ENCODE measurements at places on chromosomes 2 and 18.

DNA sequence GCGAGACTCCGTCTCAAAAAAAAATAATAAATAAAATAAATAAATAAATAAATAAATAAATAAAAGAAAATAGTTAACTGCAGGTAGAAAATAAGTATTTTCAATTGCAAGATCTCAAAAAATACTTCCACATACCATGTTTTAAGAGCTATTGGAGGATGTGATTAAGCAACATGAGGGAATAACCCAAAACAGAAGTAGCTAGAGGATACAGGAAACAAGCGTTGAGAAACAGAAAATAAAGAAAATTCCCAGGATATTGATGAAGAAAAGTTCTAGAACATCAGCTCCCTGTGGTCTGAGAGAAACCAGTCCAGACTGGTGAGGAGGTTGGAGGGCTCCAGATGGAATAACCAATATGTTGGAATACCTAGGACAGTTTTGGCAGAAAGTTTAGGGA lies 57.3 kb upstream of the RND3 start:
- H3K36me3 ChIP-seq: no peaks in the 10 kb centered on the region
- no peaks in the 10 kb centered on the region for H3K27me3 ChIP-seq
- DNase-seq: no peak
- H3K4me3 ChIP-seq: no peak overlapping the region

DNA sequence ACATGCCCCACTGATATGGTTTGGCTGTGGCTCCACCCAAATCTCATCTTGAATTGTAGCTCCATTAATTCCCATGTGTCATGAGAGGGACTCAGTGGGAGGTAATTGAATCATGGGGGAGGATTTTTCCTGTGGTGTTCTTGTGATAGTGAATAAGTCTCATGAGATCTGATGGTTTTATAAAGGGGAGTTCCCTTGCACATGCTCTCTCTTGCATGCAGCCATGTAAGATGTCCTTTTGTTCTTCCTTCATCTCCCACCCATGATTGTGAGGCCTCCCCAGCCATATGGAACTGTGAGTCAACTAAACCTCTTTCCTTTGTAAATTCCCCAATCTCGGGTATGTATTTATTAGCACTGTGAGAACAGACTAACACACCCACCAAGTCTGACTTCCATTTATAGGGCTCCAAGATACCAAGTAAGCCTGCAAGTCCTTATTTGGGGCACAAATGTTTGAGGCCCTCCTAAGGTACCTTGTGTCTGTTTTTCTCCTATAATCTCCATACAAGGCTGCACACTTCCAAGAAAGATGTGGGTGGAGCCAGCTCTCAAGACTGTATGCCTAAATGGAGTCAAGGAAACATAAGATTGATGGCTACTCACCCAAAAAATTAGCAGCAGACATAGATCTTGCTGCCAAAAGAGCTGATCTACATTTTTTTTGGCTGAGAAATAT lies 364.7 kb downstream of the TXNL1 start:
- DNase-seq: no peak
- no peak overlapping the region for H3K4me3 ChIP-seq
- no peaks in the 10 kb centered on the region for H3K36me3 ChIP-seq
- H3K27ac ChIP-seq: no peak overlapping the region
- H3K27me3 ChIP-seq: no peaks in the 10 kb centered on the region

DNA sequence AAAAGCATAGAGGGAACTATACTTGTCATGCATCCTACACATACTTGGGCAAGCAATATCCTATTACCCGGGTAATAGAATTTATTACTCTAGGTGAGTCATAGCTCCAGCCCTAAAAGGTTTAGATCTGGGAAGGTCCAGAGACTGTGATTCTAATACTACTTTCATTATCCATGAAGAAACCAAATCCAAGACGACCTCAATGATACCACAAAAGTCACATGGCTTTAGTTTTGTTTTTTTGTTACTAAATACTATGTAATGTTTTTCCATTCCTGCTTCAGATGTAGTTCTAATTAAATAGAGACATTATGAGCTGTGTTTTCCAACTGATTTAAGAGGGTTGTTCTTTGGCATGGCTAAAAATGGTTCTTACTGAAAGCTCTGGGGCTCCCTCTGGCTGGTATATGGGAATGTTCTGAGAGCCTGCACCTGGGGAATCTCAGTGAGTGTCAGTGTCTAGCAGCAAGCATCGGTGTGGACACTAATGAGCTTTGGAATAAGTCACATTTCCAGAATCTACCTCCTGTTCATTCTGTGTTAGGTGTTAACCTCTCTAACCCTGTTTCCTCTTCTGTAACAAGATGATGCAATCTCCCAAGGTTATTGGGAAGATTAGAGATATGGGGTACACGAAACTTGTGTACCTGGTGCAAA lies 20.5 kb upstream of the IL1RL2 start:
- H3K27me3 ChIP-seq: no peaks in the 10 kb centered on the region
- H3K36me3 ChIP-seq: no peaks in the 10 kb centered on the region
- no peak overlapping the region for H3K27ac ChIP-seq
- H3K4me3 ChIP-seq: no peak overlapping the region
- DNase-seq: no peak

DNA sequence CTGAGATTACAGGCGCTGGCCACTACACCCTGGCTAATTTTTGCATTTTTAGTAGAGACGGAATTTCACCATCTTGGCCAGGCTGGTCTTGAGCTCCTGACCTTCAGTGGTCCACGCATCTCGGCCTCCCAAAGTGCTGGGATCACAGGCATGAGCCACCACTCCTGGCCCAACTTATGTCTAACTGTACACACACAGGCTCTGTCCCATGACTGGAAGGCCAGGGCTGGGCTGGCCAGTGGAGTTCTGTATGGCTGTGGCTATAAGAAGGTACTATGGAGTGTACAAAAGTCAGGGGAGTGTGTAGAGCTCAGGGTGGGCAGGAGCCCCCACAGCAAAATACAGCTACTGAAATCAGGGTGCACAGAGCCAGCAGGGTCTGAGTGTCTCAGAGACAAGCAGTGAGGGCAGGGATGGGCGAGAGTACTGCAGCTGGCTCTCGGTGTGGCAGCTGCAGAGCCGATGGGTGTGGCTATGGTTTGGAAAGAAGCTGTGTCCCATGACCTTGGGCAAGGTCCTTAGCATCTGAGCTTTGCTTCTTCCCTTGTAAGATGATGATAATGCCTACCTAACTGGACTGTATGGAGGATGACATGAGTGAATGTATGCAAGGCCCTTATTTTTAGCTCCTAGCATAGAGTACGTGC lies 10.4 kb upstream of the MSGN1 start:
- H3K36me3 ChIP-seq: no peaks in the 10 kb centered on the region
- no peak overlapping the region for H3K27ac ChIP-seq
- DNase-seq: no peak
- H3K27me3 ChIP-seq: peaks cover 3% of the 10 kb centered on the region
- H3K4me1 ChIP-seq: no peaks in the 10 kb centered on the region

DNA sequence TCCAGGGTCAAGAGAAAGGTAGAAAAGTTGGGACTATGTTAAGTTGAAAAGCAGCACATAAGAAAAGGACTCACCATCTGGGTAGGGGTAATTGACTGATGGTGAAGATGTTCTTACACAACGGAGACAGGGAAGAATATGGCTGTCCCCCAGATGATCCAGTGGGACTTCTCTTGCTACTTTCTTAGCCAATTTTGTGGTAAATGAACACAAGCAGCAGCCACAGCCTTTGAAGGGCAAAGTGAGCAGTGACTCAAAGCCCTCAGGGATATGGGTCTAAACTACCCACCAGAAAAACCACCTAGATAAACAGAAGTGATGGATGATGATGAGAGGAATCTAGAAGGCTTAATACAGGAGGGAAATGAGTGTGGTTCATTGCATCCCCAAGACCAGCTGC lies 65.8 kb upstream of the SLC9A2 start:
- H3K36me3 ChIP-seq: peaks cover 8% of the 10 kb centered on the region
- no peak for DNase-seq
- peaks cover 12% of the 10 kb centered on the region for H3K4me1 ChIP-seq
- H3K4me3 ChIP-seq: no peak overlapping the region
- H3K27ac ChIP-seq: no peak overlapping the region

GRCh38 chr2:23366720-23367119 lies 18.3 kb upstream of the KLHL29 start:
- no peak overlapping the region for H3K4me3 ChIP-seq
- no peak for DNase-seq
- H3K4me1 ChIP-seq: no peaks in the 10 kb centered on the region
- no peak overlapping the region for H3K27ac ChIP-seq
- no peaks in the 10 kb centered on the region for H3K36me3 ChIP-seq
- H3K27me3 ChIP-seq: peaks cover 17% of the 10 kb centered on the region

Measured in immature natural killer cell (primary cell).